ENCODE measurements at places on chromosomes 5 and 9.
A peak's percentile ranks its signal among the peaks of the same experiment; 100 is the strongest.

GRCh38 chr5:81657386-81657785 lies 93.5 kb downstream of the SSBP2 start:
- DNase-seq, result no peak

- DNase-seq, result no peak
Observed at GRCh38 chr9:131272212-131272611, 4.1 kb downstream of the FAM78A start.

DNA sequence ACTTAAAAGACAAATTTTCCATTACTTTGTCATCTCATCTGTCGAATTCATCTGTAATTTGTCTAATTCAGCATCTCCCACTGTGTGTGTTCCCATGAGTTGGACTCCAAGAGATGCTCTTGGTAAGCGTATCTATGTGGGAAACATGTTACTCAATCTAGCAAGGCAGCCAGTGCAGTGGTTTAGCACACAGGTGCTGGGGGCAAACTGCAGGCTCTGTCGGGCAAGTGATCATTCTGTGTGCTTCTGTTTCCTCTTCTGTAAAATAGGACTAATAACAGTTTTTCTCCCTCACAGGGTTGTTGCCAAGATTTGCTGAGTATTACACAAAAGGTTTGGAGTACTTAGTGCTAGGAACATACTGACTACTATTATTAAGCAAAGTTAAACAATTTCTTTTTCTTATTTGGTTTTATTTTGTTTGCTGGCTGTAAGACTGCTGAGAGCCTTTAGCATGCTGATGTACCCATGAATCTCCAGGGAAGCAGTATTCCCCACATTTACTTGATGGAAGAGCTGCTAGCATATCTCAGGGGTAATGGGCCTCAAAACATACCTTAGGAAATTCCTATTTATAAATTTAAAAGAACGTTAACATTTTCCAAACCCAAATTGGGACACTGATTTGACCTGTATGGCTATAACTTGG lies 709 bp upstream of the GAPT start:
- DNase-seq, result no peak

- DNase-seq, result peak; percentile 37
Observed at GRCh38 chr9:98998441-98999151, 54.9 kb downstream of the COL15A1 start.

DNA sequence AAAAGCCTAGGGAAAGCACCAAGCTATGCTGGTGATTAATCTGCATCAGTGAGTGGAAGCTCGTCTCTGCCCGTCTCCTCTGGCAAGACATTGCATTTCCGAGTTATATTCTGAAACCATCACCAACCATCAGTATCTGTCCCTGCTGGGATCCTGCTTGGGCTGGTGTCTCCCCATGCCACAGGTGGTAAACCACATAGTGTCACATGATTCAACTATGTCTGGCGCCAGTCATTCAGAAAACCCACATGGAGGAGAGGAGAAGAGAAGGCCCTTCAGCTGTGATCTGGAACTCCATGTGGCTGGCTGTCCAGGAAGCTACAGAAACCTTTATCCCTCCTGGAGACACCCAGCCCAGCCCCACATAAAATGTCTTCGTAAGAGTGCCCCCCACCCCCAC lies 4.8 kb downstream of the IL9 start:
- no peak for DNase-seq

- no peak for DNase-seq
Observed at GRCh38 chr9:88243736-88244135, 105.5 kb upstream of the SPATA31C2 start.

DNA sequence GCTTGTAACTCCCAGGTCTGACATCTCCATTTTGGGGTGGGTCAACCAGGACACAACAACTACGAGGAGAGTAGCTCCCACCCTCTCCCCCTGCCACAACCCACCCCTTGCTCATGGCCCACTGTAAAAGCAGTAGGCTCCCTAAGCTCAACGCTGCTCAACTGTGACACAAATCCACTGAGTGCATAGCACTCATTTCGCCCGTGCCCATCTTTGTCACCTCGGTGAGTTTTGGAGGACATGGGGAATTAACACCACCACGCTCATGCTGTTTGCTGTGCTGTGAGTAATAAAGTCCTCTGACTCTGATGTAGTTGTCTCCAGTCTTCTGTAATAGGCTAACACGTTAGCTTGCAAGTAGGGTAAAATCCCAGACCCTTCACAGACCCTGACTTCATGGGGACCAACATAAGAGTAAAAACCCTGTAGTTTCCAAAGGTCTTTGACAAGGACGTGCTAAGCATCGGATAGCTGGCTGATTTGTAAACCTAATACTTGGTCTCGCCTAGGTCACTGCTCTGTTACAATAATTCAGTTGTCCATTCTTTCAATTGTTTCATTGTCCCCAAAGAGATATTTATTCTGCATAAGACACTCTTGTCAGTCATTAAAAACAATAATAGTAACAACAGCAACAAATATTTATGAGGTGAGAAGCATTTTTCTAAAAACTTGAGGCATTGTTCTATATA lies 7.7 kb downstream of the PLGRKT start:
- no peak for DNase-seq

DNA sequence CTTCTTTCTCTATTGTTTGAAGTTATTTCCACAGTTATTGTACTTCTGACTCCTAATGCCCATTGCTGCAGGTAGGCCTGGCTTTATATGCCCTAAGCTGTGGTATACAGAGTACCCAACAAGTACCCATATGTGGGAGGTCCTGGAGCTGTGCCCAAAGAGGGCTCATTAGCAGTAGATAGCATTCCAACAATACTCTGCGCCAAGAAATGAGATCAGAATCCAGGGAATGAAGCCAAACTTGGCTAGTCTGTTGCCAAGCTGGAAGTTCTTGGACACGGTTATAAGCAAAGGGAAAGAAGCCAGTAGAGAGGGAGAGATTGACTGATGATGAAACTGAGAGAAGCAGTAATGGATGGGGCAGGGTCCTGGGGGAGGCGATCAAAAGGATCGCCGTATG lies 29.7 kb upstream of the FAM169A start:
- peak; percentile 42 for DNase-seq

- DNase-seq, result peak; percentile 40
Observed at GRCh38 chr9:79700607-79701360, 129.0 kb downstream of the TLE4 start.

DNA sequence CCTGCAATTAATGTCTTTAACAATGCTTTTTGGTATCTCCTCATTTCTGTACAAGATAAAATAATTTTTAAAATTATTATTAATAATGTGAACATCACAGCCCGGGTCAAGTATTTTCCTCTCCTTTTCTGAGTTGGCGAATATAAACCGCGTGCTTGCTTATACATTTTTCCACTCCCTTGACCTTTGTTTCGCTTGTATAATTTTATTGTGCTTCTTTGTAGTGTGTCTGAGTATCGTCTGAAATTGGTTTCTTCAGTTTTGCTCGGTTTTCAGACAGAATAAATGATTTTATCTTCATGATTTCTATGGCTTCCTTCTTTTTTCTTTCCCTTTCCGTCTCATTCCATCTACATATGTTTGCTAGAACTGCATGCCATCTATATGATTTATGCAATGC lies 448.5 kb downstream of the MAT2B start:
- no peak for DNase-seq

DNA sequence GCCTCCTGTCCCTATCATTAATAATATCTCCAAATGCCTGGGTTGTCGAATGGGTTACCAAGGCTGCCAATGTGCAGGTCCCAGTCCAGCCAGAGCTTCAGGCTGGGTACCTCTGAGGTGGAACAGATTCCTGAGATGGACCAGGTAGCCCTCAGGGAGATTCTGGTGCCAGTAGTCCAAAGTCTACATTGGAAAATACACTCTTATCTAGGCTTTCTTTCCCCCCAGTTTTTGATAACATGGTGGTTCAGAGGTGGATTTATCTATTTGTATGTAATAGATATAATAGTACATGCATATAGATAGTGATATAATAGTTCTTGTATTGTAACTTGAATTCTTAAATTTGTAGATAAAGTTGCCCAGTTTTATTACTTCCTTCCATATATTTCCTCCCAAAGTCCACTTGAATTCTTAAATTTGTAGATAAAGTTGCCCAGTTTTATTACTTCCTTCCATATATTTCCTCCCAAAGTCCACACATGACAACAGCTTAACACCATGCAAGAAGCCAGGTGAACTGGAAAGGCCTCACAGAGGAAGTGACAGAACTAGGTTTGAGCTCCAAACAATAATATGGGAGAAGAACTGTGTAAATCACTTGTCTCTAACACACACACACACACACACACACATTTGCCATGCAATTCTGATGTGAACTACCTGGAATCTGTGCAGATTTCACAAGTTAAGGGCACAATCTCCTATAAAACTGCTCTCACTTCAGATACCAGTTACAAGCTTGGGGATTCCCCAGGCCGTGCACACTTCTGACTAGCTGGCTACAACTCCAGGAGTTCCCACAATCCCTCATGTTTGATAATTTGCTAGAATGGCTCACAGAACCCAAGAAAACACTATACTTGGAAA lies 30.7 kb upstream of the ERAP1 start:
- DNase-seq, result no peak

DNA sequence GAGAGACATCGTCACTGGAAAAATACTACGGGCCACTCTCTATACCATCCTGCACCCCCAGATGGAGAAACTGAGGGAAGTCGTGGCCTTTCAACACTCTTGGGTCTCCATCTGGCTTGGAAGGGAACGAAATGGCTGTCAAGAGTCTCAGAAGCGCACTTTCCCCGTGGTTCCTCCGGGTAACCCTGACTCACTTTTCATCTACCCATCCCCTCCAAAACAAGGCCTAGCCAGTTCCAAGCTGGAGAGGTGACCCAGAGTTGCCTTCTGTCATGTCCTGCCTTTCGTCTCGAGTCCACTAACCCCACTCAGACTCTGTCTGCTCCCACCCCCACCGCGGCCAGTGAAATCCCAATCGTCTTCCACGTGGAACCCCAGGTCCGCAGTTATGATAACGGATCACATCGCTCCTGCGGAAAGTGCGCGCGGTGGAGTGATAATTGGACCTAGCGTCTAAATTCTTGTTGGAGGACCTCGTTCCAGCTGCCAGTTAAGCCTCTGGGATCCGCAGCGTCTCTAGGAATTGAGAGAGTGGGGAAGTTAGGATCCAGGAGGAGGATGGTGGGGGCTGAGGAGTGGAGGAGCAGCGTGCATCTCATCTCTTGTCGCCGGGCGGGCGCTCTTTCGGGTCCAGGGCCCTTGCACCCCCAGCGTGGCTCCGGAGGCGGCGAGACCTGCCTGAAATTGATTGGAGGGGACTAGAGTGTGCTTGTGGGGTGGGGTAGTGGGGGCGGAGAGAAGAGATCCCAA lies 4.6 kb downstream of the CDKN2A start:
- no peak for DNase-seq

DNA sequence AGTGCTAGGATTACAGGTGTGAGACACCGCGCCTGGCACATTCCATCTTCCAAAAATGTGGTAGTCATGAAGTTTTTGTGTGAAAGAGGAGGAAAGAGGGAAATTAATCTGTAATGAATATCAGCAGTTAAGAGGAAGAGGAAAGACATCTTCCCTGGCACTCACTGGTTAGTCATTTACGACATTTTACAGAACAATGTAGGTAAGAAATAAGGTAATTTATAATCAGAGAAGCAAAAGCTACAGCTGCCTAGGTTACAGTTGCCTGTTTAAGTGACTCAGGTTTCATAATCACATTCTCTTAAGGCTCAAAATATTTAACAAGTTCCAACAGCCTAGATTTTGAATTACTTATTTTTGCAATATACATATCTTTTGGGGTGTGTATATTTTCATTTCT lies 26.9 kb downstream of the CNOT6 start:
- DNase-seq, result no peak

GRCh38 chr5:95934207-95934804 lies 27.3 kb downstream of the ELL2 start:
- no peak for DNase-seq

GRCh38 chr5:76193635-76194034 lies 110.5 kb downstream of the SV2C start:
- no peak for DNase-seq

DNA sequence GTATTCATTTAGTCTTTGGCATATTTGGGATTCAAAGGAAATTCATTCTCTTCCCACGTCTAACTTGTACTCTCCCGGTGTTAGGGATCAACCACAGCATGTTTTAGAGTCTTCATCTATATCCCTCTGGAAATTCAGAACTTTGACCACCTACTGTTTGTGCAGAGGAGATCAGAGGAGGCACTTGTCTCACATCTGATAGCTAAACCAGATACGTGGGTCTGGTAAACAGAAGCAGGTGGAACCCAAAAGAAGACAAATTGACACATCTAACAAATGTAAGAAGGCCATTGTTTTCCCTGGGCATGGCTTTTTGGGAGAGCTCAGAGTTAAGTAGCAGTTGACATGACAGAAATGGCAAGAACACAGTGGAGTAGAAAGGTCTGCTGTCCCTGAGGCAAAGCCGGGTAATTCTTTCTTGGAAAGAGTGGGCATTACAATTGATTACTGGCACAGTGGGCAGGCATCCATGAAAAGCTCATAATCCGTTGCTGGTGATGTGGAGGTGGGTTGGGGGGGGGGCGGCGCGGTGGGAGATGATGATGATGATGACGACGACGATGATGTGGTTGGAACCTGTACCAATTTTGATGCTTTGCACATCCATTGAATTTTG lies 27.5 kb downstream of the PIP5K1B start:
- DNase-seq, result no peak

- DNase-seq, result no peak
Observed at GRCh38 chr9:91148306-91148705, 213.4 kb downstream of the AUH start.

GRCh38 chr5:176415240-176415951 lies 943 bp downstream of the CLTB start:
- no peak for DNase-seq

- peak; percentile 63 for DNase-seq
Observed at GRCh38 chr9:95516734-95517558, at the start of gene PTCH1. PTCH1 (minus strand) TSS chr9:95516971.

All from iris pigment epithelial cell (primary cell).